Fibroblast of mammary gland (primary cell): ENCODE measurements at places on chromosomes 2 and 18.

GRCh38 chr2:217332866-217333265, 473.0 kb upstream of the TNP1 start:
- no peak for DNase-seq

DNA sequence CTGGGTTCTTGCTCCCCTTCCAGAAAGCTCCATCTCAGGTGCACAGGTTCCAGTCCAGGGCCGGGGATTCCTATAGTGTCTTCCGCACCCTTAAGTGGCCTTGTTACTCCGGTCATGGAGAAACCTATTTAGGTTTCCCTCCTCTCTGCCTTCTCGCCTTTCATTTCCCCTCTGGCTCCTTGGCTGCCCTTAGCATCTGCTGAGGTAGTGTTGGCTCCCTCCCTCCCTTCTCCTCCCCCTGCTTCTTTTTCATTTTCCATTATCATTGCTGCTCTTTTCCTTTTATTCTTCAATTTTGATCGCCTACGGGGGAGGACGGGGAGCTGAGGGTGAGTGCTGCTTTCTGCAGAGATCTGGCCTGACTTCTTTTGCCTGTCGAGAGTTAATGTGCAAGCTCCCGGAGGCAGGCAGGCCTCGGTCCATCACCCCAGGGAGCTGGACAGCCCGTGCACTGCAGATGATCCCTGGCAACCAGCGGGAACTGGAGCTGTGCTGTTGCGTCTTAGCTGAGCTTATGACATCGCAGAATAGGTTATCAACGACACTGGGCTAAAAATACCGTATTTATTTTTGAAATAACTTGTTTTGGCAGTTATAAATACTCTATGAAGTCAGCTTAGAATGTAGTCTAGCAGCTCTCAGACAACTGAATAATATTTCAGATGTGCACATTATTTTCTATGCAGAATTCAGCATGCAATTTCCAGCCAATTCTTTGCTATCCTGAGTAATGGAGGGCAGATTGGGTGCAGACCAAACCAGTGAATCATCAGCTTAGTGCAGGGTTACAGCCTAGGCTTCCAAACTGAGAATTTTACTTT, 141.9 kb downstream of the SLC4A3 start:
- peak; percentile 46 for DNase-seq

- no peak for DNase-seq
Measured at GRCh38 chr2:25039126-25039525, 2.8 kb upstream of the EFR3B start.

- DNase-seq, result no peak
Measured at GRCh38 chr2:79271456-79271855, 111.9 kb upstream of the REG3A start.

GRCh38 chr18:64972545-64972944, 778.3 kb upstream of the CDH7 start:
- DNase-seq, result no peak

GRCh38 chr2:171185941-171186340, 25.2 kb upstream of the TLK1 start:
- DNase-seq, result peak; percentile 83

DNA sequence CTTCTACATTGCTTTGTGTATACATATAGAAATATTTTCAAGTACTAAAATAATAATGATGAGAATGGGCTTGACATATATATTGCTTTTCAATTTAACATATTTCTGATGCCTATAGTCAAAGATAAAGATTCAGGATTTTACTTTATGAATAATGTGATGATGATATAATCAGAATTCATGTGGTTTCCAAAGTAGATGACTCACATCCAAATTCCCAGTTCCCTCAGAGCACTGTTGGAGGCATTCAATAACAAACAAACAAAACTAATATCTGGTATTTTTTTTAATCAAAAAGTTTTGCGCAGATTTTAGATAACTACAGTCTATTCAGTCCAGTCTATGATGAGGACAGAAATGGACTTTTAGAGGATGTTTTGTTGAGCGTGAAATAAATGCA, 2094.5 kb upstream of the CELF4 start:
- DNase-seq, result peak; percentile 44

DNA sequence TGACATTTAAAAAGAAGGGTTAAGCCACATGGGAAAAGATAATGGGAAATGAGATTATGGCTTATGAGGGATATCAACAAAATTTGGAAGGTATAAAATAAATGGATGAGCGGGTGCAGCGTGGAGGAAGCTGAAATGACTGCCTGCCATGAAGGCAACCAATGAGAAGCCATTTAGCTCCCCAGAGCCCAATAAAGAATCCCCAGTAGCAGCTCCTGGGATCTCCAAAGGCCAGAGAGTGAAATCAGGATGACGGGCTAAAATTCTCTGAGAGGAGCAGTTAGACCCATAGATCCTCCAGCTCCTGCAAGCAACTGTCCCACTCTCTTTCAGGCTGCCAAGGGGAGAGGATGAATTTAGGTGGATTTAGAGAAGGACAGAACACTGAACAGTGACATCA, 12.9 kb upstream of the MAPRE3 start:
- DNase-seq, result no peak

GRCh38 chr2:1497122-1497611, 83.9 kb downstream of the TPO start:
- DNase-seq, result no peak

GRCh38 chr2:51071191-51071590, 39.3 kb upstream of the NRXN1 start:
- no peak for DNase-seq

DNA sequence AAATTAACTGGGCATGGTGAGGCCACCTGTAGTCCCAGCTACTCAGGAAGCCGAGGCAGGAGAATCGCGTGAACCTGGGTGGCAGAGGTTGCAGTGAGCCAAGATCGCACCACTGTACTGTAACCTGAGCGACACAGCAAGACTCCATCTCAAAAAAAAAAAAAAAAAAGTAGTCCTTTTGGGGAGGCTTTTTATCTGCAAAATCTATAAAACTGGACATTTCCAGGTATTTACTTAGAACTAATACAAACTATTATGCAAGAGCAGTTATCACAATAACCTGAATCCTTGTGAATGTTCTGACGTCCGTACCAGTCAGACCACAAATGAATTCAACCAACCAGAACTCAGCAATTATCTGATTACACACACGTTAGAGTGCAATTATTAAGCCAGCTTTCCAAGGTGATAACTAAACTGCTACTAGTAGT, 8.8 kb upstream of the RAPH1 start:
- DNase-seq, result no peak

DNA sequence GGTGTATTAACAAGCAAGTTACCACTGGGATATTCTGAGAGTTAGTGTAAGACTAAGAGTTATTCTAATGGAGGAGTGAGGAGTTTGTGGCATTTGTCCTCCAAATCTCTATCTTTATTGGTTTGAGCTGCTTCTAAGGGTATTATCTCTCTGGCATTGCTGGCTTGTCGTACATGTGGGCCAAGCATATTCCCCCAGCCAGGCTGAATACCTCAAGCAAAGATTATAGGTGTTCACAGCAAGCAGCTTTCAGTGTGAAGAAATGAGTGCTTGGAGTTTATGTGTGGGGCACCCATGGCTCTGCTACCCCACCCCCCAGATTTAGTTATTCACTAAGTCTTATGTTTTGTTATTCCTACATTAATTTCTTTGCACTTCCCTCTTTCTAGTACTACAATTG, 193.6 kb upstream of the FANCL start:
- no peak for DNase-seq

DNA sequence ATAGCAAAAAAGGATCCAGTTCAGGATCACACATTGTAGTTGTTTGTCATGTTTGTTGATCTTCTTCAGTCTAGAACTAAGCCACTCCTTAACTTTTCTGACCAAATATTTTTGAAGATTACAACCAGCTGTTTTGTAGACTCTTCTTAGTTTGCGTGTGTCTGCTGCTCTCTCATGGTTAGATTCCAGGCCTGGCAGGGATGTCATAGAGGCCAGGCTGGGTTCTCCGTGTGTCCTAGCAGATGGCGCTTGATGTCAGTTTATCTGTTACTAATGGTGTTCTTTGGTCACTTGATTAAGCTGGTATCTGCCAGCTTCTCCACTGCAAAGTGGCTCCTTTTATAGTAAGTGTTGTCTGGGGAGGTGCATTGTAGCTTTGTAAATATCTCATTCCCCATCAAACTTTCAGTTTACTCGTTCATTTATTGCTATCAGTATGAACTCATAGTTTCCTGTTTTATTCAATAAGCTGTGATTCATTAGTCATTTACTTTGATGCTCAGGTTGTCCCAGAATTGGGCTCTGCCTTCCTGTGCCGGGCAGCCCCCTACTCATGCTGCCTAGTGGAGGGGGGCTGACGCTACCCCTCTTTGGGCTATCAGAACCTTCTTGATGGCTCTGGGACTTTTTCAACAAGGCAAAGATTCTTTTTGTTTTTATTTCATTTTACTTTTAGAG, 42.1 kb downstream of the GRHL1 start:
- peak; percentile 58 for DNase-seq

- peak; percentile 39 for DNase-seq
Measured at GRCh38 chr18:36849288-36850006, 20.5 kb downstream of the KIAA1328 start.

GRCh38 chr2:146978577-146979555, 866.0 kb upstream of the ACVR2A start:
- no peak for DNase-seq

DNA sequence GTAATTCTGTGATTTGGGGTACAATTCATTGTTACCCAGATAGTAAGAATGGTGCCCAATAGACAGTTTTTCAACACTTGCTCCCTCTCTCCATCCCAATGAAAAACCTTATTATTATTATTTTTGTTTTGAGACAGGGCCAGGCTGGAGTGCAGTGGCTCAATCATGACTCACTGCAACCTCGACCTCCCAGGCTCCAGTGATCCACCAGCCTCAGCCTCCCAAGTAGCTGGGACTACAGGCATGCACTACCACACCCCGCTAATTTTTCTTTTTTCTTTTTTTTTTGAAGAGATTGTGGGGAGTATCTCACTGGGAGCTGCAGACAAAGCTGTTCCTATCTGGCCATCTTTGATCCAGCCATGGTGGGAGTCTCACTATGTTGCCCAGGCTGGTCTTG, 7.2 kb downstream of the TGFA start:
- no peak for DNase-seq

DNA sequence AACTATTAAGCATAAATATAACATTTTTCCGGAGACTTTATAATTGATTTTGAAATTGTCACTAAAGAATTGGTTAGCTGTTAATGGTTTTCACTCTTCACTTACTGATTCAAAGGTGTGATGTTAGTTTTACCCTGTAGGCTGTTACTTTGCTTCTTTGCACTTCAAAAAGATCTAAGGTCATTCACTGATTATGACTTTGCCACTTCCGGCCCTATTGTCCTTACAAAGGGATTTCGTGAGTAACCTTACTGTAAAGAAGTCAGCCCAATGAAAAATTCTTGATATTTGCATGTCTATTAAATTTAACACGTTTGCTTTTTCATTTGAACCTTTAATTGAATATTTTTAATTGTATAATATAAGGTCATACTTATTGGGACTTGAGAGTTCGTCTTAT, 61.4 kb downstream of the GREB1L start:
- DNase-seq, result no peak

- peak; percentile 57 for DNase-seq
Measured at GRCh38 chr2:75707901-75708300, 2.8 kb downstream of the GCFC2 start.

- no peak for DNase-seq
Measured at GRCh38 chr2:145100301-145100700, 580.4 kb upstream of the ZEB2 start.

DNA sequence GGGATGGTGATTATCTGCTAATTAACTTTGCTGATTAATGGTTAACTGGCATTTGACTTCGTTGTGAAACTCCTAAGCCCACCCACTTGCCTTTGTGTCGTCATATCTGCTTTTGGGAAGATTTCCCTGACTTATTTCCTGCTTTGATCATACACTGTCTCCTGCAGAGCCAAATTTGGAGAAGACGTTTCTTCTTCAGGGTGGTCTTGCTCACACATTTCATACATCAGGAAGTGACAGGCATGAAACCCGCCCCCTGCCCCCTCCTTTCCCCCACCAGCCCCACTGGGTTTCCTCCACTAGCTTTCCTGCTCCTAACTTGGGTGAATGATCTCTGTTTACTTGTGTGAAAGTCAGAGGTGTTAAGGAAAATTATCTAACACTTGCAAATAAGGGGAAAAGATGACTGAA, 300.1 kb downstream of the TSN start:
- DNase-seq, result peak; percentile 13

DNA sequence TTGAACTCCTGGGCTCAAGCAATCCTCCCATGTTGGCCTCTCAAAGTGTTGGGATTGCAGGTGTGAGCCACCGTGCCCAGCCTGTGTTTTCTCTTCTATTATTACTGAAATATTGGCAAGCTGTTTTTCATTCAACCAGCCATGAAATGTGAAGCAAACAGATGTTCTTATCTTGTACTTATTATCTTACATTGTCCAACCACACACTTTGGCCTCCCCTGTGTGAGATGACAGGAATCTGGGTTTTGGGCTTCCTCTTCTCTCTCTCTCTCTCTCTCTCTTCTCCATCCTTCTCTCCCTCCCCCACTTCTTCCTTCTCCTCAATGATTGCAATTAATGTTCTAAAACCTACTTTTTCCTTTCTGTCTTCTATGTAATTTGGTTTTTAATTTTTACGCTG, 33.1 kb downstream of the RAMP1 start:
- DNase-seq, result no peak

- peak; percentile 80 for DNase-seq
Measured at GRCh38 chr2:19474128-19474527, 115.7 kb upstream of the OSR1 start.

GRCh38 chr2:69993048-69993565, 31.7 kb upstream of the ASPRV1 start:
- DNase-seq, result no peak

- no peak for DNase-seq
Measured at GRCh38 chr2:85996591-85996990, 107.8 kb upstream of the ST3GAL5 start.

GRCh38 chr2:41686156-41686555, 361.7 kb upstream of the PKDCC start:
- no peak for DNase-seq

DNA sequence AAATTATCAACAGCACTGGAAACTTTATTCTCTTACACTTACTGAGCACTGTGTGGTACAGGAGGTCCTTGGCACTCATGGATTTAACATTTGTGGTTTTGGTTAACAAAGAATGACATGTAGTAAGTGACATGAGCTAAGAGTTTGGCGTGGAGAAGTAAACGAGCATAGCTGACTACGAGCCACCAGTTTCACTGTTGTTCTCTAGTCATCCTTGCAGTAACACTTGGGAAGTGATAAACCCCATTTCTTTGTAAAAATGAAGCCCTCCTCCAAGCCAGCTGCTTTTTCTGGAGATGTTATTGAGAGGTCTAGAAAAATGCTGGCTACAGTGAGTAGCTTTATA, 32.7 kb downstream of the QPCT start:
- peak; percentile 83 for DNase-seq

GRCh38 chr2:144146076-144146475, 373.8 kb downstream of the ZEB2 start:
- no peak for DNase-seq

GRCh38 chr2:212109217-212109616, 429.4 kb downstream of the ERBB4 start:
- DNase-seq, result no peak

GRCh38 chr2:142983174-142983573, 105.7 kb downstream of the KYNU start:
- no peak for DNase-seq

- peak; percentile 97 for DNase-seq
Measured at GRCh38 chr18:10015941-10016819, 102.4 kb downstream of the VAPA start.

GRCh38 chr2:74910245-74910644, 48.2 kb upstream of the POLE4 start:
- no peak for DNase-seq
